Stimulated activated CD8-positive, alpha-beta memory T cell treated with anti-CD3 and anti-CD28 coated beads, Interleukin-7, amount 100 ng/mL, for 48 hours (primary cell): ENCODE measurements at places on chromosomes 5 and 9.

- DNase-seq: no peak
Measured at GRCh38 chr9:138052322-138052615, 174.7 kb downstream of the CACNA1B start.

DNA sequence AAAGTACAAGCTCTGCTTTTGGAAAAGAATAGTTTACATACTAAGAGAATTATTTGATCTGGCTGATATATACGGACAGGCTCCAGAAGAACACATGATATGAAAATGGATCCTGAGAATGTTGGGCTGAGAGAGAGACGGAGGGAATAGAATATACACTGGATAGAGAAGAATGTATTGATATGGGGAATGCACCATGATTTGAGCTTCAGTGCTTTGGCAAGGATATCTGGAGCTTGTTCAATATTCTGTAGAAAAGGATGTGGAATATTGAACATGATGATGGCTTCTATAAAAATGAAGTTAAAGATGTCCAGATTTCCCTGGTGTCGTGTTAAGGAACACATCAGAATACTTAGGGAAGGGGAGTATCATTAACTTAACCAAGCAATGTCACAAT, 280.5 kb upstream of the VLDLR start:
- no peak for DNase-seq

DNA sequence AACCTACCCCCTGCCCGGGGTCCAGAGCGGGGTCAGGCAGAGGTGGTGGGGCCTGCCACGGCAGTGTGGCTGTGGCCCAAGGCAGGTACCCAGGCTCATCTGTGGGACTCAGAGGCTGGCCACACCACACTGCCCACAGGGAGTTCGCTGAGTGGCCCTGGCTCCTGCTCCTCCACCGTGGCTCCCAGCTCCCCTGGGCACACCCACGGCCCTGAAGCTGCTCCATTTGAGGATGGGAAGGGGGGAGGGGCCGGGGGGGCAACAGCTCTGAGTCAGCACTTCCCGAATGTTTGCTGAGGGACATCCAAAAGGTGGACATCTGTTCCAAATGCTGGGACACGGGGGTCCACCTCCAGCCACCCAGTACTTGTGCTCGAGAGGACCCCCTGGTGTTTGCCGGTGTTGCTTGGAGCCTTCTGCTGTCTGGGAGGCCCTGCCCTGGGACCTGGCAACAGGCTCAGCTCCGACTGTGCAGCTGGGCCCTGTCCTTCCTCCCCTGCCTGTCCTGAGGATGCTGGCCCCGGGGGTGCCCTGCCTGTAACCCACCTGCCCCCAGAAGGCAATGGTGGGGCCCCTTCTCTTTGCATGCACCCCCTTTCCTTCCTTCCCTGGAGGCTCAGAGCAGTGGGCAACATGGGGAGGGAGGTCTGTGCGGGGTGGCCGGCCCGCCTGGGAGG, 2.5 kb upstream of the NRARP start:
- DNase-seq: no peak

- DNase-seq: no peak
Measured at GRCh38 chr9:98326459-98327248, 71.2 kb upstream of the TBC1D2 start.

- DNase-seq: no peak
Measured at GRCh38 chr5:3194271-3194670, 401.4 kb upstream of the IRX1 start.

DNA sequence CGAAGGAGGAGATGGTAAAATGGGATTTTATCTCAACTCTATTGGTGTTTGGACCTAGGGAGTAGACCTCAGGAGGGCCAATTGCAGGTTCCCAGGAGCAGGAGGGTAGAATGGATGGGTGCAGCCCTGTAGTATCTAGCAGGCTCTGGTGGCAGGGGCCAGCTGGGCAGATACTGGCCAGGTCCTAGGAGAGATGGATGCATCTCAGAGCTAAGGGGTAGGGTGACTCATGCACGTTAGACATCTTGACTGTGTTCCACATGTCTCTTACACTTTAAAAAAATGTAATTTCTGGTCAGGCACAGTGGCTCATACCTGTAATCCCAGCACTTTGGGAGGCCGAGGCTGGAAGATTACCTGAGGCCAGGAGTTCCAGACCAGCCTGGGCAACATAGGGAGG, 22.4 kb downstream of the PSD2 start:
- no peak for DNase-seq

- no peak for DNase-seq
Measured at GRCh38 chr9:38127271-38127839, 58.3 kb upstream of the SHB start.

DNA sequence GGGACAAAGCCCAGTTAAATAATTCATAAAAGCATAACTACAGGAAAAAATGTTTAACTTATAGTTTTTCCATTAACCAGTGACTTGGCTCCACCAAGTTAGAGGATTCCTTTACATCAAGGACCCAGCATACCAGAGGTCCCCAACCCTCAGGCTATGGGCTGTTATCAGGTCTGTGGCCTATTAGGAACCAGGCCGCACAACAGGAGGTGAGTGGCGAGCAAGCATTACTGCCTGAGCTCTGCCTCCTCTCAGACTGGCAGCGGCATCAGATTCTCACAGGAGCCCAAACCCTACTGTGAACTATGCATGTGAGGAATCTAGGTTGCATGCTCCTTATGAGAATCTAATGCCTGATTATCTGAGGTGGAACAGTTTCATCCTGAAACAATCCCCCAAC, 303.1 kb downstream of the ELAVL2 start:
- no peak for DNase-seq

DNA sequence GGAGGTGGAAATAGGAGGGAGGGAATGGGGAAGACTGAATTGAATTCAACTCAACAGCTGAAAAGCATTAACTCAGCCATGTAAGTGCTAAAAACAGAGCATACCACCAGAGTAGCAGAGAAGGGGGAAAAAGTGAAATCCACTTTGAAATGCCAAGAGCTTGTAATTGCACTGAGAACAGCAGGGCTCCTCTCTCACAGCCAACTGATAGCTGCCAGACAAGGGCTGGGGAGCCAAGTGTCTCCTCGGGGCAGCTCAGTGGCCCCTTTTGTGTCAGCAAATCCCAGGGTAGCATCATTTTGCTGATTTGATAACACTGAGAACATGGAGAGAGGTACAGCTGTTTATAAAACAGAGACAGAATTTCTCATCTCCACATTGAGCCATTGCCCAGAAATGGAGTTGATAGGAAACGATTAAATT, 182.5 kb downstream of the FRMD3 start:
- no peak for DNase-seq

DNA sequence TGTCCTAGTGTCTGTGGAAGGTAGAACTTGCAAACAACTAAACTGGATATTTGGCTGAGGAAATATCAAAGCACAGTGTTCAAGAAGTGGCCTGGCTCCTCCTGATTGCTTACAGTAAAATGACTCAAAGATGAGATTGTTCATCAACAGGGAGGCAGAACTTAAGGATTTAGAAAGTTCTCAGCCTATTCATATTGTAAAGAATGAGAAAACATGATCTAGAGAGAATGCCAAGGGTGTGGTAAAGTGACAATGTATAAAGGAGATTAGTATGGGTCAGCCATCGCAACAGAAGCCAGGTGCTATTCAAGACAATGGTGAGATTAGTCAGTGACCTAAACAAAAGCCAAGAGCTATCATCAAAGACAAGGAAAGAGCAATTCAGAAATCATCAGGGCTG, 372.3 kb downstream of the SPOCK1 start:
- DNase-seq: no peak

GRCh38 chr5:131252824-131253171, 11.1 kb upstream of the CDC42SE2 start:
- peak; percentile 76 for DNase-seq

- DNase-seq: no peak
Measured at GRCh38 chr5:107601076-107601475, 69.7 kb downstream of the EFNA5 start.

DNA sequence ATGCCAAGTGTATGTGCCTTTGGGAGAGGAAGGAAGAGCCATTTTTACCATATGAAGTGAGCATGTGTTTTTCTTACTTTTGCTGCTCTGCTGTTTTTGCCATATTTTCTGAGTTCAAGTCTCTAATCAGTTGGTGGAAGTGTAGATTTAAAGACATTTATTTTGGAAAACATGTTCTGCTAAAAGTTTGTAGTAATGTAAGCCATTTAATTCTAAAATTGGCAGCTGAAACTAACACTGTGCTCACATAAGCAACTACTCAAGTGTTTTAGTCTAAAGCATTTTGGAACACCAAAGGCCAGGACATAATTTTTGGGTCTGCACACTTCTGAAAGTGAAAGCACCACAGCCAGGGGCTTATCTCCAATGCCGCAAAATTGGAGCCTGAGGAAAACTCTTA, 363.4 kb upstream of the ZNF608 start:
- no peak for DNase-seq

DNA sequence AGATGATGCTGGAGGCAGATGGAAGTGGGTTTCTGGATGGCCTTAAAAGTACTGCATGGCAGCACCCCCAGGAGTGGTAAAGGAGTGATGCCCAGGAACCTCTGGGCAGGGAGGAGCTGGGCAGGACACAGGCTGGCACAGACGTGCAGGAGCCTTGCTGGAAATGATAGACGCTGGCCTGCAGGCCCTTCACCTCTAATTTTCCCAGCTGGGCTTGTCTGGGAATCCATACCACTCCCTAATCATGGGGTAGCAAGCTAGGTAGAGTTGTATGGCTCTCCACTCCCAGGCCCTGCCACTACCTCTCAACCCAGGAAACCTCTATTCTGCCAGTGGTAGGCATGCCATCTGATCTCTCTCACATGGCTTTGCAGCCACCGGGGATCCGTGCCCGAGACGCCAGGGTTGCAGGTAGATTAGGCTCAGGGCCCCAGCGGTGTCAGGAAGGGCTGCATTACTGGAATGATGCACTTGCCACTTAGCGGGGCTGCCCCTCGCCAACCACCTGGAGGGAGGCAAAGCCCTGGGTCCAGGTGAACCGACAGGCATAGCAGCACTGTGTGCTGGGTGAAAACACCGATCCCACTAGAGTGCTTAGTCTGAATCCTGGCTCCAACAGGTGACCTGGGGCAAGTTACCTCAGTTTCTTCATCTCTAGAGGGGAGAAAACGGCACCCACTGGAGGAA, 79.6 kb upstream of the SLC25A51 start:
- DNase-seq: no peak

- DNase-seq: no peak
Measured at GRCh38 chr5:44675296-44675695, 133.5 kb upstream of the MRPS30 start.

GRCh38 chr9:14153310-14153720, 160.6 kb downstream of the NFIB start:
- no peak for DNase-seq

- no peak for DNase-seq
Measured at GRCh38 chr9:127166651-127167524, 44.5 kb upstream of the ANGPTL2 start.

GRCh38 chr9:109168170-109168569, 1.1 kb upstream of the FRRS1L start:
- DNase-seq: no peak

GRCh38 chr9:97478301-97478981, 23.0 kb upstream of the TMOD1 start:
- no peak for DNase-seq

DNA sequence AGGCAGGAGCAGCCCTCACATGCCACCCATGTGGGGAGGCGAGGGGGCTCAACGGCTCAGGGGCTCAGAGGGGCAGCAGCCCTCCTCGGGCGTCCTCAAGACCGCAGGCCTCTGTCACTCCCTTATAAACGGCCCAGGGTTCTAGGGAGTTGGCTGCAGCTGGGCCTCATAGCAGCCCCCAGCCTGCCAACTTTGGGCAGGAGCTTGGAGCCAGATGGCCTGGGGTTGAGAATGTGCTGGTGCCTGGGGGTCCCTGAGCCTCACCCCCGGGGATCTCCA, 51.0 kb upstream of the RNU6ATAC start:
- DNase-seq: no peak
